ENCODE measurements at places on chromosomes 5 and 9. TPM values are rescaled to one million over a fixed set of nuclear protein-coding genes. Genes with fewer than 3 reads are reported as not detected.

GRCh38 chr5:37071901-37072581, 177.1 kb downstream of the CPLANE1 start:
- peak; percentile 79 for DNase-seq

DNA sequence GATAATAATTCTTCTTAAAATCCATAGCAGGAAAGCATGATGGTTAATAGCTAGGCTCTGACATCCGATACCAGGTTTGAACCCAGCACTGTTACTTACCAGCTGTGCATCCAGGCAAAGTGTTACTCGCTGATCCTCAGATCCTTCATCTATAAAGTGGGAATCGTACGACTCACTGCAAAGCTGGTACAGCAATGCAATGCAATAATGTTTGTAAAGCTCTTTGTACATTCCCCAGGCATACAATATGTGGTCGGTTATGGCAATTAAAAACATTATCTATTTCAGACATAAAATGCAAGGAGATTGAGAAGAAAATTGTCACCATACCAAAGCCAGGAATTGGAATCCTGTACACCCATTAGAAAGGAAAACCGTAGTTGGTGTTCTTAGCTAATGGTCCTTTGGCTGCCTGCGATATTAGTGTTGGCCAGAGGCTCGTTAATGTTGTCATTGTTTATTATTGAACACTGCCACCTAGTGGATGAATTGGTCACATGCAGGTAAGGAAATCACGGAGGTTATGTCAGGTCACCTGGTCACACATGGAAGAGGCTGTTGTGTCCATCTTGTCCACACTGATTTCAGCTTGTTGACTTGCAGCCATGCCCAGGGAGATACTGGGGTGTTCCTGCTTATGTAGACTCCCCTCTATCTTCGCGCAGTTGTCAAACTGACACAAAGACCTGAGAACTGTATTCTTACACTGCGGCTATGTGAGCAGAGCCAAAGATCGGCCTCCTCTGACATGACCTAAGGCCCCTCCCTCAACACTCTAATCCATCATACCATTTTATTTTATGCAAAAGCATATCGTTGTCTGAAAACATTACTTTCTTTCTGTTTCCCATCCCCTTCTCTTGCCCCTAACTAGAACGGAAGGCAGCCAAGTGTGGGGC, 87.5 kb upstream of the PPP2R2B start:
- DNase-seq: peak; percentile 86

DNA sequence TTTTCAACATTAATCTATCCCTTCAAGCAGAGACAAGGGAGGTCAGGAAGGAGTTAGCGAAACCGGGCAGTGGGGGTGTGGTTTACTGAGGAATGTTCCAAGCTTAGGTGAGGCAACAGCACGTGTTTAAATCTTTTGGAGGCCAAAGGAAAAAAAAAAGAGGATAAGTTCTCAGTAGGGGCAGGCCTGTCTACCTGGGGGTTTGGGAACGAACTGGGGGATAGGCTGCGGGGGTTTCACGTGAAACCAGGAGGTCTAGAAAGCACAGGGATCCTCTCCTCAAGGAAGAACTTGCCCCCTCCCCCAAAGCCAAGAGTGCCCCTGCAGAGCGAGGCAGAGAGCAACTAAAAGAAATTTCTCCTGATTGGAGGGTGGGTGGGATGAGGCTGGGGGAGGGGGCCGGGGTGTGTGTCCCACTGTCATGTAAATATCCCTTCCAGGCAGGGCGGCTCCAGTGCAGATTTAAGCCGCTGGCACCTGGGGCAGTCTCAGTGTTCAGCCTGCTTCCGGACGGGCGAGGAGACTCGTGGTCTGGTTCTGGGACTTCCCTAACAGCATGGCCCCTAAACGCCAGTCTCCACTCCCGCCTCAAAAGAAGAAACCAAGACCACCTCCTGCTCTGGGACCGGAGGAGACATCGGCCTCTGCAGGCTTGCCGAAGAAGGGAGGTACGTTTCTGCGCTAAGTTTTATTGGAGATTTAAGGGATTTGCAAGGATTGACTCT, 5.5 kb upstream of the SET start:
- no peak for DNase-seq

The DBH gene
- not detected for total RNA-seq

The NAIP gene
- total RNA-seq: 2.4 TPM

DNA sequence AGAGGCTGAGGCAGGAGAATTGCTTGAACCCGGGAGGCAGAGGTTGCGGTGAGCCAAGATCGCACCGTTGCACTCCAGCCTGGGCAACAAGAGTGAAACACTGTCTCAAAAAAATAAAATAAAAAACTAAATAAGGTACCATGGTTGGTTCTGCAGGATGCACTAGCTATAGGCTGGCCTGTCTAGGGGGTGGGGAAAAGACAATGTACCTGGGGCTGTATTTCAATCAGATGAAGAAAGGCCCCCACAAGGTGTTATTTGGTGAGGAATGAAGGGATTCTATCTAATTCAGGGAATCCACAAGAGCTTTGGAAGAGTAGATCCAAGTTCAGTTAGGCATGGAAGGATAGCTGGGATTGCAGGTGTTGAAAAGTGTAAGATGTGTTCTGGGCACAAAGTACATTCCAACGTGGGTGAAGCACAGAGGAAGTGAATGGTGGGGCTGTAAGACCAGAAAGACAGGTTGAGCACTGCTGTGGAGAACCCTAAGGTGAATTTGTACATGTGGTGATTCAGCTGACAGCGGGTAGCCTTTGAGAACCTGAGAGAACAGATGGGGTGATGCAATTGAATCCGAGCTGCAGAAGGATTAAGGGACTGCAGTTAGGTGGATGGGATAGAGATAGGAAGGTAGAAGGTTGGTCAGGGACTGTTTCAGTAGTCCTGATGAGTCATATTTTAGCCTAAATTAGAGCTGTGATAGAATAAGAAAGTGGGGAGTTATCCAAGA, 71.8 kb downstream of the CAST start:
- DNase-seq: no peak

The SKP1 gene
- 126 TPM for total RNA-seq

DNA sequence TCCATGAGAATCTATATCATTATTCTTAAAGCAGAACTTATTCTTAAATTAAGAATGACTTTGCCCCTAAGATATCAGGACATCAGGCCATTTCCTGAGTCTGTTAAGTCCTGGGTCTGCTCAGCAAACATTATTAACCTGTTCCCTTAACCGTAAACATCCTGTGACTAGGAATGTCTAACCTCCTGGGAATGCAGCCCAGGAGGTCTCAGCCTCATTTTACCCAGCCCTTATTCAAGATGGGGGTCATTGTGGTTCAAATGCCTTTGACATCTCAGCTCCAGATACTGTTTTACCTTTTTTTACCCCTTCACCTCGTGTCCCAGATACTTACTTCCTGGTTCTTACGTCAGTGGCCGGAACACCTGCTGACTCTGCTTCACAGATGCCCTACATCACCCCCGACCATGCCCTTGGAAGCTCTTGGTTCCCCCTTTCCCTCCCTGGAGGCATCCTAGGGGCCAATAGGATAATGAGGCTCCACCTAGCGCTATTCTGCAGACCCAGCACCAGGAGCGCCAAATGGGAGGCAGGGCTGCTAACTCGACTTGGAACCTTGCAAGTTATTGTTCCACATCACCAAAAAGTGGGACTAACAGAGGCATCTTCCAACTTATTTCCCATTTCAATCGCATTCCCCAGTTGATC, 182.5 kb downstream of the MED10 start:
- no peak for DNase-seq

The SLC6A19 gene
- not detected for total RNA-seq

The PFN3 gene
- not detected for total RNA-seq

The ZBTB43 gene
- total RNA-seq: 7.3 TPM

DNA sequence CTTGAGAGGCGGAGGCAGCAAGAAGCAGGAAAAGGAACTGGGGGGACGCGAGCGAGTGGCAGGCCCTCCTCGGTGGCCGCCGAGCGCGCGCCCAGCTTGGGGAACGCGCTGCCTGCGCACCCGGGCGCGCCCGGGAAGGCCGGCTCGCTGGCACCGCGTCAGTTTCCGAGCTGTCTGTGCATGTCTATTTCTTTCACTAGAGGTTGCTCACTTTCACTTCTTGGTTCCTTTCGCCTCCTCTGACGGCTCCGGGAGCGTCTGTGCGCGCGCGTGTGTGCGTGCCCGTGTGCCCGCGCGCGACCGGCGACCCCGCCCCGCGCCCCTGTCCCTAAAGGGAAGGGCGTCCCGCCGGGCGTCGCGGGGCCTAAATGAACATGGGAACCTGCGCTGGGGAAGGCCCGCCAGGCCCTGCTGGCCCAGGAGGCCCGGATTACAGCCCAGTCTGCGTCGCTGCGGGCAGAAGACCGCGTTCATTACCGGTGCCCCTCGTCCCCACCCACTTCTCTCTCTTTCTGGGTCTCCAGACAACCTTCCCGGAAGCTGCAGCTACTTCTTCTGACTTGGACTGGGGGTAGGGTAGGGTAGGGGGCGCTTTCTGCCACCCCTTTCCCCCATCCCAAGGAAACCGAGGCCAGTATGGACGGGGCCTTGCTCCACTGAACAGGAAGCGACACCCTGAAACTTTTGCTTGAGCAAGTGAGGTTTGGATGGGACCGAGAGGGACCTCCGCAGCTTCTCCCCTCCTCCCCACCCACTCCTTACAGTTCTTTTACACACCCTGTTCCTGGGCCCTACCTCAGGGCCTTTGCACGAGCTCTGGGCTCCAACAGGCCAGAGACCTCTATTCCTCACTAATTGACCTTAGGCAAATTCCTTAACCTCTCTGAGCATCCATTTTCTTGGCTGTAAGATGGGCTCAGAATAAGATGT, 205.8 kb upstream of the IER5L start:
- peak; percentile 52 for DNase-seq

The GPSM1 gene
- 30.2 TPM for total RNA-seq

The CDC42SE2 gene
- 57.9 TPM for total RNA-seq

The STK32A gene
- total RNA-seq: under 0.01 TPM

- no peak for DNase-seq
These were observed 22.8 kb downstream of the PAEP start for GRCh38 chr9:135584371-135584770.

The RNF145 gene
- 41.2 TPM for total RNA-seq

The ELAVL2 gene
- total RNA-seq: 0.22 TPM

DNA sequence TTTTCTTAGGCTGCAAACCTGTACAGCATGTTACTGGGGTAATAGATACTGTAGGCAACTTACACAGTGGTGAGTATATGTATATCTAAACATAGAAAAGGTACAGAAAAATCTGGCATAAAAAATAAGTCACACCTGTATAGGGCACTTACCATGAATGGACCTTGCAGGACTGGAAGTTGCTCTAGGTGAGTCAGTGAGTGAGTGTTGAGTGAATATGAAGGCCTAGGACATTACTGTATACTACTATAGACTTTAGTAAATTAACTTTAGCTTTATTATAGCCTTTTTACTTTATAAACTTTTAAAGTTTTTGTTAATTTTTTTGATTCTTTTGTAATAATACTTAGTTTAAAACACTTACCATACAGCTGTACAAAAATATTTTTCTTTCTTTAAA, 51.3 kb downstream of the DENND4C start:
- no peak for DNase-seq

The FAM221B gene
- total RNA-seq: not detected

GRCh38 chr5:18119156-18119785, 485.0 kb downstream of the TAF11L14 start:
- DNase-seq: no peak

DNA sequence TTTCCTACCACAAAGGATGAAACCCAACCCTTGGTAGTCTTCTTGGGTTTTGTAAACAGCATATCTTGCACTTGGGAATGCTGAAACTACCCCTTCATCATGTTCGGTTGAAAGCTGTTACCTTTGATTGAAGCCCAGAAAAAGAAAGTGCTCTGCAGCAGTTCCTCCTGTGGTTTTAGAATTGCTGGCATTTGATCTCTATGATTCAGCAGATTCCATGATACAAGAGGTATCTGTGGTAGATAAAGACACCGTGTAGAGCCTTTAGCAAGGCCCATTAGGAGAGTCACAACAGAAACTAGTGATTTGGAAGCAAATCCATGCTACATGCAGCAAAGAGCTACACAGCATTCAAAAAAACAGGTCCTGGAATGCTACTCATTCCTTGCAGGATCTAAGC, 557.0 kb downstream of the TLE1 start:
- no peak for DNase-seq

- DNase-seq: peak; percentile 39
These were observed 62.1 kb downstream of the DCP2 start for GRCh38 chr5:113038714-113039113.

- peak; percentile 6 for DNase-seq
These were observed 327.4 kb downstream of the MARCHF11 start for GRCh38 chr5:15852217-15852616.

- no peak for DNase-seq
These were observed 324.6 kb downstream of the MLLT3 start for GRCh38 chr9:20297646-20298084.

DNA sequence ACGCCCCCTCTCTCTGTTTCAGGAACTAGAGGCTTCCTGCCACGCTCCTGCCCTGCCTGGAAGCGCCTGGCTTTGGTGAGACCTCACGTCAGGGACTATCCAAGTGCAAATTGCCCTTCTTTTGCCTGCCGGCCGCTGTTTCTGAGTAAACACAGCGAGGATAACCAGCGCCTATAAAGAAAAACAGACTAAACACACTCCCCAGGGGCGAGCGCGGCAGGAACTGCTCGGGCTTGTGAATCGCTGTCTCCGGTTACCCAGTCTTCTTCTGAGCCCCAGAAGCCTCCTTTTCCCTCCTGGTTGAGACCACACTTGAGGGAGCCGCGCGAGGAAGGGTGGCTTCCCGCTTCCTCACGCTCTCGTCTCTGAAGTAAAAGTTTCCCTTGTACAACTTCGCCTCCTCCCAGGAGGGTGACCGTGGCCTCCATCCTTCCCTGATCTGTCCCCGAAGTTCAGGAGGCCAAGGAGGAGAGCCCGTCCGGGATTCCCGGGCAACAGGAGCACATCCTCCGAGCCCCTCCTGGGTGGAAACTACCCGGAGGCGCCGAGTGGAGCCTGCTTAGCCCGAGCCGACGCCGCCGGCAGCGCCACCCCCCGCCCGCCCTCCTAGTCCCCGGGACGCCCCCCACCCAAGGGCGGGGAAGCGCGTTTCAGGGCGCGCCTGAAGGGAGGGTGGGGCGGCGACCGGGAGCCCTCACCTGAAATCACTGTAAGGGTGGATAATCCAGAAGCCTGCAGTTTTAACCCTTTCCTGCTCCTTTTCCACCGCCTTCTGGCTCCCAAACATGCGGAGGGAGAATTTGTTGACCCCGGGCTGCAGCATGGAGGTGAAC, 993 bp downstream of the HCN1 start:
- DNase-seq: no peak

- no peak for DNase-seq
These were observed 59.2 kb upstream of the PHF24 start for GRCh38 chr9:34898846-34899245.

The ALDH1A1 gene
- total RNA-seq: 1,079 TPM

The CFAP90 gene
- total RNA-seq: not detected

- DNase-seq: no peak
These were observed 87.9 kb upstream of the NEURL1B start for GRCh38 chr5:172553167-172553566.

DNA sequence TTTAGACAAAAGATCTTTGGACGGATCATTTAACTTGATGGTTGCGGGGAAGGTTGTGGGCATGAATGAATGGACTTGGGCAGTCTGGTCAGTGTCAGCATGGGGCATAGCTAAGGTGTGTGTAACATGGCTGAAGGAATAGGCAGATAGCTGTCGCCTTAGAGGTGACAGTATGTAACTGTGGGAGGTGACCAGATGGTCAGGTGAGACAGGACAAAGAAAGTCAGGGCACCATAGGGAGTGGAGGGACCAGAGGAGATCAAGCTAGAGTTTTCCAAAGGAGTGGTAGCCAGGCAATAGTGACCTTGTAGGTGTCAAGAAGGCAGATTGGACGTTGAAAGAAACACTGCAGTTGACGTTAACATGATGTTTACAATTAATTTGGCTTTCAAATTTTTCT, 43.1 kb downstream of the MARCHF6 start:
- DNase-seq: no peak

The ZBED3 gene
- total RNA-seq: 1.1 TPM
